ENCODE measurements at places on chromosomes 1 and 21.

- DNase-seq: no peak
Observed at GRCh38 chr1:156924478-156925153, 4.2 kb downstream of the LRRC71 start.

GRCh38 chr1:203327684-203328457, 22.6 kb downstream of the BTG2 start:
- DNase-seq: peak; percentile 47

GRCh38 chr1:244113532-244114320, 62.6 kb downstream of the ZBTB18 start:
- no peak for DNase-seq

- no peak for DNase-seq
Observed at GRCh38 chr1:247496581-247497285, 38.8 kb upstream of the OR2B11 start.

DNA sequence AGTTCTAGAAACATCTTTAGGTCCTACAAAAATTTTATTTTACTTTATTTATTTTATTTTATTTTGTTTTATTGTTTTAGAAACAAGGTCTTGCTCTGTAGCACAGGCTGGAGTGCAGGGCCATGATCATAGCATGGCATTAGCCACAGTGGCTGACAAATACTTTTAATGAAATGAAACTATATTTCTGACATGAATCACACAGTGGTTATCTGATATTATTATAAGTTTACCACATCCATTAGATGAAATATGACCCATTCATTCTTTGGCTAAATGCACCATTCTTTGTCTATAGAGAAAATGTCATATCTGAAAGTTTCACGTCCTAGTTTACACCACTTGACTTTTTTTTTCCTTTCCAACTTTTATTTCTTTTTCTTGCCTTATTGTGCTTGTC, 613.4 kb upstream of the ADAMTS5 start:
- DNase-seq: no peak

Measured in stimulated activated CD4-positive, alpha-beta T cell treated with anti-CD3 and anti-CD28 coated beads, Interleukin-12 subunit alpha, Interleukin-12 subunit beta, amount 100 ng/mL, for 4 hours (primary cell).